Left renal pelvis (tissue), 4 donors: ENCODE measurements at places on chromosomes 3 and 15. TPM values are rescaled to one million over a fixed set of nuclear protein-coding genes. Genes with fewer than 3 reads are reported as not detected.

DNA sequence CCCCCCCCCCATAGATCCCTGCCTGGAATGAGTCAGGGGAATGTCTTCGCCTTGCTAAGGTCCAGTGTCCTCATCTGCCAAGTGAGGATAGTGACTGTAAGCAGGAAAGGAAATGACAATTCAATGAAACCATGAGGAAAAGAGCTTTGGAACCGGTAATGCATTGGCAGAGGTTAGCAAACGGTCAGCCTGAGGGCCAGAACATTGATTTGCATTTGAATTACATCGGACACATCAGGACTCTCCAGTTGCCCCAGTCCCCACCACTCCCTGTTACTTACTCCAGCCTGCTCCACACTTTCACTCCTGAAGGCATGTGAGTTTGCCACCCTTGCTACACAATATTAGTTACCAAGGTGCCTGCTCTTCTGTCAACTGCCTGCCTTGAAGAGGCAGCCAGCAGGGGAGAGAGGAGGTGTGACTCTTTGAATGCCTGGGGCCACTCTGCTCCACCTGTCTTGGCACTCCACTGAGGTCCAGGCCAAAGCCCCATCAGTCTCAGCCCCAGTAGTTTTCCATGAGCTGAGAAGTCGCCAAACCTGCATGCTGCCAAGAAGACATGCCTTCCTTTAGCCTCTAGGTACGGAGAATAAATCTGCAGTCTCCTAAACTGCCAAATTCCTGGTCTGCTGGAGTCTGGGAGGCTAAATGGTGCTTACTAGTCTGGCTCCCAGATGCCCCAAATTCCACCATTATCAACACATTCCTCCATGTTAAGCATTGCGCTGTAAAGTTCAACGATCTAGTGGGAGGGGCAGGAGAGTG is 191.7 kb upstream of the TLE3 start:
- no peak for DNase-seq

Gene GOLGA8J
- polyA plus RNA-seq: 0.59 TPM

DNA sequence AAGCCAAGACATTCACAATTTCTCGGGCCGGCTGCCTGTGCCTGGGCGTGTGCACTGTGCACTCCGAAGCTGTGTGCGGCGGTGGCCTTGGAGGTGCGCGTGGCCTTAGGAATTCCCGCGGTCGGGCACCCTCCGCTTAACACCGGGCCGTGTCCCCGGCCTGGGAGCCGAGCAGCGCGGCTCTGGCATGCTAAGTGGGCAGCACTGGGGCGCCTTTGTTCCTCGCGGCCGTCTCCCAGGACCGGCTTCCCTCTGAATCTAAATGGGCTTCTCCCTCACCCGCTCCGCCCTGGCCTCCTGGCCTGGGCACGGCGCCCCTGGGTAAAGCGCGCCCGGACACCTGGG is 498 bp upstream of the ARNT2 start:
- no peak for DNase-seq

DNA sequence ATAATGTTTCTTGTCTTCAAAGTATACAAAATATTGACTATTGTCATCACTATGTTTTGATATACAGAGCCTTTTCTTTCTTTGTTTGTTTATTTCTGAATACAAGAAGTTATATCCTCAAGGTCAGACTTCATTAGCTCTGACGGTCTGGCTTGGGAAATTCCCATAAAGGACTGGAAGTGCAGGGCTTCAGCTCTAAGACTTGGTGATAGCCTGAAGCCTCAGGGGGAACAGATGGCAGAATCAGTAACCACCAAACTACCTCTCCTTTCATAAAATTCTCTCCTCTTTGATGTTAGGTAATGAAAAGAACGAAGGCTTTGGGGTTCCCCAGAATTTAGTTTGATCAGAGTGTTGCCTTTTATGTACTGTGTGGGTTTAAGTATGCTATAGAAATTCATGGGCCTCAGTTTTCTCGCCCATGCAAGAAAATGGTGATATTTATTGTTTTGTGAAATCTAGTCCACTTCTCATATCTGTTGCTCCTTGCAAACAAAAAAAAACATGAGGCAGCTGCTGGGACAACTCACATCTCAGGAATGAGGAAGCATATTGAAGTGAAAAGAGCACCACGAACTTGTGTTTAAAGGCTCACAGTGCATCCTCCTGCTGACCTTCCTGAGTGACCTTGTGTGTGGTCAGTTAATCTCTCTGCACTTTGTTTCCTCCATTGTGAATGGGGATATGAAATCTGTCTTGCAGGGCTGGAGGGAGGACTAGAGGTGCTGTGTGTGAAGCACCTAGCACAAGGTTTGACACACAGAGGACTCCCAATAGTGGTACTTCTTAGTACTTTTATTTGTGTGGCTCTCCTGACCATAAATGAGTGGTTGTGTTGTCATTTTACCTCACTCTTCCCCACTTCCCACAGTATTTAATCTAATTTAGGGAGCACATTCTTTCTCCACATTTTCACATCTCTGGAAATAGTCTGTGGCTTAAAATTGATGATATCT is 569.8 kb upstream of the IL12A start:
- no peak for DNase-seq
